ENCODE measurements at places on chromosomes 5 and 9. TPM values are rescaled to one million over a fixed set of nuclear protein-coding genes. Genes with fewer than 3 reads are reported as not detected.

DNA sequence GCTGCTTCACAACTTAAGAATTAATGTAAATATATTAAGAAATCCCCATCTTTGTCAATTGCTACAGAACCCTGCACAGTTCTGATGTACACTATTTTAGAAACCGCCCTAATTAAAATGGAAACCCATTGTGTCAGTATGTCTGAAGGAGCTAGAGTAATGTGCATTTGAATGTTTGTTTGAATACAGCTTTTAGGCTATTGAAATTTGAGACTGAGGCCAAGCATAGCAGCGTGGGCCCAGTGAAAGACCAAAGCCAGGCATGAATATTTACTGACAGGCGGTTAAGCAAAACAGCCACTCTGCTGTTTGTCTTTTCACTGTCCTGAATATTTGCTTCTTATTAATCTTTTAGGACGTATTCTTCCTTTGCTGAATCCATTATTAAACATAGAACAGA is 252.3 kb downstream of the IZUMO3 start:
- H3K27me3 ChIP-seq: no peaks in the 10 kb centered on the region
- H3K36me3 ChIP-seq: no peaks in the 10 kb centered on the region
- DNase-seq: peak; percentile 56
- 0 out of 2 replicates have a peak overlapping the region, but pooled peaks have one; percentile 6 for H3K4me3 ChIP-seq

- no peaks in the 10 kb centered on the region for H3K36me3 ChIP-seq
- no peaks in the 10 kb centered on the region for H3K27me3 ChIP-seq
- H3K27ac ChIP-seq: no peak overlapping the region
- no peaks in the 10 kb centered on the region for H3K4me1 ChIP-seq
- H3K4me3 ChIP-seq: no peak overlapping the region
Measured at GRCh38 chr9:133945977-133946753, 46.0 kb downstream of the VAV2 start.

The GCNT1 gene
- total RNA-seq: 11.4 TPM

GRCh38 chr5:18281947-18282581 is 647.8 kb downstream of the TAF11L14 start:
- no peaks in the 10 kb centered on the region for H3K27me3 ChIP-seq
- H3K4me3 ChIP-seq: no peak overlapping the region
- H3K4me1 ChIP-seq: no peaks in the 10 kb centered on the region
- DNase-seq: peak; percentile 32
- H3K27ac ChIP-seq: no peak overlapping the region

The CEP120 gene
- 13.9 TPM for total RNA-seq

DNA sequence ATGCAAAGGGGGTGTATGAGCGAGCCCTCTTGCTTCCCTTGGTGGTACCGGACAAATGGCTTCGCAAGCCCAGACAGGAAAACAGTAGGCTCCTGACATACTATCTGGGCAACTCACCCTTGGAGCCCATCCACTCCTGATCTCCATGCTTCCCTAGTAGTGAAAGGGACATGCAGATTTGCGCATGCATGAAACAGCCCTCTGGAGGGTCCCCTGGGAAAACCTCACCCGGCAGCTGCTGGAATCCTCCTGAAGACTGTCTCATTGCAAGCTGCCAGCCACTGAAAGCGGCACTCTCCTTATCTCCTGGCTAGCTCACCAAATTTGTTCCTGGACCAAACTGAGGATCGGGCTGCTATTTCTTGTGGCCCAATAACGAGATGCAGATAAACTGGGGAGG is 10.2 kb downstream of the ZNF169 start:
- H3K27ac ChIP-seq: no peak overlapping the region
- H3K4me3 ChIP-seq: no peak overlapping the region
- H3K36me3 ChIP-seq: peaks cover 17% of the 10 kb centered on the region
- no peaks in the 10 kb centered on the region for H3K27me3 ChIP-seq
- no peaks in the 10 kb centered on the region for H3K4me1 ChIP-seq

GRCh38 chr5:157912621-157913325 is 53.8 kb upstream of the CLINT1 start:
- H3K27ac ChIP-seq: no peak overlapping the region
- no peak for DNase-seq
- no peak overlapping the region for H3K4me3 ChIP-seq
- no peaks in the 10 kb centered on the region for H3K36me3 ChIP-seq

- H3K4me1 ChIP-seq: peaks cover 9% of the 10 kb centered on the region
- no peak overlapping the region for H3K4me3 ChIP-seq
- H3K27me3 ChIP-seq: no peaks in the 10 kb centered on the region
- H3K27ac ChIP-seq: no peak overlapping the region
- H3K36me3 ChIP-seq: no peaks in the 10 kb centered on the region
Measured at GRCh38 chr9:86639899-86640379, 285.7 kb upstream of the TUT7 start.

DNA sequence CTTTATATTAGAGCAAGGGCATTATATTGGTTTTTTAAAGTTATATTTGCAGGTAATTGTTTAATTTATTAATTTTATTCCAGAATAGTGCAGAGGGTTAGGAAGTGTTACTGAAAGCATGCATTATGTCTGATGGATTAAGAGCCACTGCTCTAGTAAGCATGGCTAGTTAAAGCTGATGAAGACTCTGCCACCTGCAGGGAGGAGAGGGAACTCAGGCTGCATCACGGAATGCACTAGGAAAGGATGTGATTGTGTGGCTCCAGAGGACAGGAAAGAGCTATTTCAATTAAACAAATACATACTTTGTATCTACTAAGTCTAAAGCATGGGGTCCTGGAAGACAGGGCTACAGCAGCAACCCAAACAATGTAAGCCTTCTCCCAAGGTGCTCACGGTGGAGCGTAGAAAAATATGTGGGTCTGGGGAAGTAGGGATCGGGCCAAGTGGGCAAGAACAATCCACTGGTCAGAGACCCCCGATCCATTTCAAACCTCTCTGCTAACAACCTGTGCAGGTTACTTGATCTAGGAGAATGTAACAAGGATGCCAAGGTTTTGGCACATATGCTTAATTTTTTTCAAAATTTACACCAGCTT is 15.3 kb upstream of the GRXCR2 start:
- peak; percentile 85 for DNase-seq
- no peak overlapping the region for H3K27ac ChIP-seq

DNA sequence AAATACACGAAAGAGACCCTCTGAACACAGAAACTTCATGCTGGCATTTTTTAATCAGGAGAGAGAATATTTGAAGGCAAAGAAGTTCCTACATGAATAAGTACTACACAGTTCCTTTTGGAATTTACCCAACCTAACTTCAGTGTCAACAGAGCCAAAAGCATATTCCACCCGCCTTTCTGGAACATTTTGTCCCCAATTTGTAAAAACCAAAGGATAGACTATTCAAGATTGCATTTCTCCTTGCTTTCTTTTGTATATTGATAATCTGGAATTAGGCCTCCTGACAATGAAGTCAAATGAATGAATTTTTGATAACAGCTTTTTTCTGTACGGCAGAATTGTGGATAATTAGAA is 39.4 kb upstream of the TRAF1 start:
- H3K4me1 ChIP-seq: peaks cover 24% of the 10 kb centered on the region
- no peak overlapping the region for H3K27ac ChIP-seq
- H3K4me3 ChIP-seq: no peak overlapping the region
- no peaks in the 10 kb centered on the region for H3K36me3 ChIP-seq
- DNase-seq: no peak
- H3K27me3 ChIP-seq: no peaks in the 10 kb centered on the region

The DAPK1 gene
- 109 TPM for total RNA-seq

- H3K36me3 ChIP-seq: no peaks in the 10 kb centered on the region
- peaks cover 30% of the 10 kb centered on the region for H3K4me1 ChIP-seq
- H3K27me3 ChIP-seq: no peaks in the 10 kb centered on the region
- H3K4me3 ChIP-seq: no peak overlapping the region
- DNase-seq: no peak
- H3K27ac ChIP-seq: no peak overlapping the region
Measured at GRCh38 chr5:13946111-13946510, 1.6 kb upstream of the DNAH5 start.

The GABRB2 gene
- 0.94 TPM for total RNA-seq

DNA sequence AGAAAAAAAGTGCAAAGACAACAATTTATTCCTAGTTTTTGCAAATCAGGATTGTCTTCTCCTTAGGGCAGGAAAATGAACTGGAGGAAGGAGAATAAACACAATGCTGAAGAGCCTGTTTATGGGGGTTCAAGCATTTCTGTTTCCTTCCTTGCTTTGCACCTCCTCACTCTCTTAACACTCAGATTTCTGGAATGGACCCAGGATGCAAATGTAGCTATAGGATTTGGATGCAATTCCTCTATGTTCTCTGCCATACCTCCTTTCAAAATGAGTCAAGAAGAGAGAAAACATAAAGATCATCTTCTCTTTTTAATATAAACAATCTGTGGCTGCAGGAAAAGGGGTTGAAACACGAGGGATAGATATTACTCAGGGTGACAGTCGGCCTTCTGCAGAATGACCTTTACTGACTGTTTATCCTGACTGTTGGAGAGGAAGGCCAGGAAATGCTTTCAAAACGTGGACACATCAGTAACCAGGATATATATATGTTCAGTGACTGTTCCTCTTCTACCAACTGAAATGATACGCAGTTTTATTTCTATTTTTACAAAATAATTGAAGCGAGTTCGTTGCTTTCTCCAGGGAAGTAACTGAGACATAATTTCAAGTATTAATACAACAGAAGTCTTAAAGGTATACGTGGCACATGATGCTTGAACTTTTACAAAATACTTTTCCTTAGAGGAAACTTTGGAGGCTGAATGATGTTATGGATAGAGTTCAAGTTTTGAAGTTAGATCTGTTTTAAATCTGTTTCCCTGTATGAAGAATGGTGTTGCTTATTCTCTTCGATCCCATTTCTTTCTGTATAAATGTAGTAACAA is 44.4 kb downstream of the ACTBL2 start:
- H3K27me3 ChIP-seq: no peaks in the 10 kb centered on the region
- H3K36me3 ChIP-seq: no peaks in the 10 kb centered on the region
- H3K4me3 ChIP-seq: no peak overlapping the region
- H3K4me1 ChIP-seq: no peaks in the 10 kb centered on the region

- H3K27ac ChIP-seq: no peak overlapping the region
- no peak for DNase-seq
- peaks cover 13% of the 10 kb centered on the region for H3K4me1 ChIP-seq
- no peak overlapping the region for H3K4me3 ChIP-seq
- no peaks in the 10 kb centered on the region for H3K27me3 ChIP-seq
Measured at GRCh38 chr5:149455889-149456409, 76.9 kb upstream of the IL17B start.

DNA sequence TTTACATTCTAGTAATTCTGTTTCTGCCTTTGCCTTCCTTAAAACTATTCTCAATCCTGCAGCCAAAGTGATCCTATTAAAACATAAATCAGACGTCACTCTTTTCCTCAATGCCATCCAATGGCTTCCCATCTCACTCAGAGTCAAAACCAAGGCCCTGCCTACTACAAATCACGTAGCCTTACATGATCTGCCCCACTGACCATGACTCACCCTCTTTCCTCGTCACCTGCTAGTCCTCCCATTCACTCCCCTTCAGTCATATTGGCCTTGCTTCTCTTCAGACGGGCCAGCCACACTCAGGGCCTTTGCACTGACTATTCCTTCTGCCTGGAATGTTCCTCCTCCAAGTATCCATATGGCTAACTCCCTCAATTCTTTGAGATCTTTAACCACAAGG is 39.0 kb upstream of the DMXL1 start:
- no peaks in the 10 kb centered on the region for H3K36me3 ChIP-seq
- H3K4me1 ChIP-seq: peaks cover 21% of the 10 kb centered on the region
- peak; percentile 13 for DNase-seq
- no peaks in the 10 kb centered on the region for H3K27me3 ChIP-seq
- no peak overlapping the region for H3K27ac ChIP-seq

The PHF24 gene
- total RNA-seq: 0.14 TPM

The ADGRD2 gene
- total RNA-seq: 0.45 TPM

DNA sequence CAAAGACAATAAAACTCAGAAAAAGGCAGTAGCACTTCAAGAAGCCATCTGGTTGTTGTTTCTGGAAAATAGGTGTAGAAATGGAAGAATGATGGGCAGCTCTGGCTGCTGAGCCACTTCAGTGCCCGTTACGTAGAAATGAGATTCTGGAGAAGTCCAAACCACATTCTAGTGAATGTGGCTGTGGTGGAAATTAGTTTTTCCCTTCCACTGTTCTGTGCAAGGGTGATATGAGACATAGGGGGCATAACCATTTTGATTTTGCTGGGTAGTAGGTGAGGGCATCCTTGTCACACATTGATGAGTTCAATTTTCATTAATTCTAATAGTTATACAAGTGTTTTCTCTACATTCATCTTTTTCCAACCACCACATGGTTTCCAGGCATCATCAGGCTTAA is 275.1 kb downstream of the MCTP1 start:
- no peaks in the 10 kb centered on the region for H3K27me3 ChIP-seq
- no peak overlapping the region for H3K27ac ChIP-seq
- H3K36me3 ChIP-seq: no peaks in the 10 kb centered on the region
- H3K4me1 ChIP-seq: peaks cover 4% of the 10 kb centered on the region
- DNase-seq: no peak

The PCDHGC4 gene
- 2.3 TPM for total RNA-seq

GRCh38 chr5:78886341-78887230 is 98.5 kb downstream of the ARSB start:
- H3K4me1 ChIP-seq: no peaks in the 10 kb centered on the region
- no peak overlapping the region for H3K4me3 ChIP-seq
- no peak overlapping the region for H3K27ac ChIP-seq
- no peaks in the 10 kb centered on the region for H3K36me3 ChIP-seq
- DNase-seq: peak; percentile 20

Data from GM23338 (cell line).